ENCODE measurements at places on chromosomes 3 and 15. TPM values are rescaled to one million over a fixed set of nuclear protein-coding genes. Genes with fewer than 3 reads are reported as not detected.

Gene DNASE1L3
- total RNA-seq = 0.97 TPM

Gene GOLGA6L10
- not detected for total RNA-seq

Gene BCHE
- 2.4 TPM for total RNA-seq

Gene AGTR1
- 3.1 TPM for total RNA-seq

Gene SHC4
- total RNA-seq = 0.72 TPM

Gene FGF12
- not detected for total RNA-seq

Data from cardiac atrium fibroblast (primary cell).